ENCODE measurements at places on chromosomes 7 and 10. TPM values are rescaled to one million over a fixed set of nuclear protein-coding genes. Genes with fewer than 3 reads are reported as not detected.

- DNase-seq, result no peak
These were observed 129.5 kb downstream of the SDK1 start for GRCh38 chr7:3430588-3430987.

Gene MSMB
- not detected for total RNA-seq

GRCh38 chr7:11298220-11298619 lies 324.5 kb downstream of the PHF14 start:
- DNase-seq, result no peak

DNA sequence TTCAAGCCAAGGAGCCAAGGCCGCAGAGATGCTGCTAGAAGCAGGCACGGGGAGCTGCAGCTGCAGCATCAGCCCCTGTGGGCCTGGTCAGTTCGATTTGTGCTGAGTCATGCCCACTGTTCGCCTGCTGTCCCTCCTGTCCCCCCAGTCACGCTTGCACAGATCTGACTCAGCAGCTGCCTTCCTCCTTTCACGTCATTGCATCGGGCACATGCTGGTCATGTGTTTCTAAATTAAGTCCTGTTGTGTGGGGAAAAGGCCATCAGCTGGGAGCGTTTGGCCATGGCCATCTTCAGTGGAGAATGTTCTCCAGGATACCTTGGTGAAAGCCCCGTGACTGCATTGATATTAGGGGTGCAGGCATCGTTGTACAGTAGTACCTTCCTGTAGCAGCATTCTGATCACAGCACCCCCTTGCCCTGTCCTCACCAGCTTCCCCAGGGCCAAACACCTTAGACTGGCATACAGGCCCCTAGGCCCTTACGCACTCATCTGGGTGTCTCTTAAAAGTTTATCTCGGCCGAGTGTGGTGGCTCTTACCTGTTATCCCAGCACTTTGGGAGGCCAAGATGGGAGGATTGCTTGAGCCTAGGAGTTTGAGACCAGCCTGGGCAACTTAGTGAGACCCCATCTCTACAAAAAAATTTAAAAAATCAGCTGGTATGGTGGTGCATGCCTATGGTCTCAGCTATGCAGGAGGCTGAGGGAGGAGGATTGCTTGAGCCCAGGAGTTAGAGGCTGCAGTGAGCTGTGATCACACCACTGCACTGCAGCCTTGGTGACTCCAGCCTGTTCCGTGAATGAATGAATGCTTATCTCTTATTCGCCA lies 23.2 kb downstream of the POR start:
- no peak for DNase-seq

GRCh38 chr7:155938129-155938528 lies 125.9 kb upstream of the SHH start:
- DNase-seq, result no peak

GRCh38 chr10:5206799-5207198 lies 10.2 kb downstream of the AKR1C4 start:
- no peak for DNase-seq

GRCh38 chr10:29412485-29412884 lies 123.6 kb downstream of the LYZL1 start:
- DNase-seq, result no peak

Gene SPDYE2
- not detected for total RNA-seq

GRCh38 chr7:106778656-106779250 lies 86.3 kb upstream of the PIK3CG start:
- no peak for DNase-seq

Gene TAS2R40
- not detected for total RNA-seq

GRCh38 chr10:62249957-62250356 lies 18.7 kb downstream of the RTKN2 start:
- no peak for DNase-seq

Gene ZNRF2
- total RNA-seq, result 12.4 TPM

DNA sequence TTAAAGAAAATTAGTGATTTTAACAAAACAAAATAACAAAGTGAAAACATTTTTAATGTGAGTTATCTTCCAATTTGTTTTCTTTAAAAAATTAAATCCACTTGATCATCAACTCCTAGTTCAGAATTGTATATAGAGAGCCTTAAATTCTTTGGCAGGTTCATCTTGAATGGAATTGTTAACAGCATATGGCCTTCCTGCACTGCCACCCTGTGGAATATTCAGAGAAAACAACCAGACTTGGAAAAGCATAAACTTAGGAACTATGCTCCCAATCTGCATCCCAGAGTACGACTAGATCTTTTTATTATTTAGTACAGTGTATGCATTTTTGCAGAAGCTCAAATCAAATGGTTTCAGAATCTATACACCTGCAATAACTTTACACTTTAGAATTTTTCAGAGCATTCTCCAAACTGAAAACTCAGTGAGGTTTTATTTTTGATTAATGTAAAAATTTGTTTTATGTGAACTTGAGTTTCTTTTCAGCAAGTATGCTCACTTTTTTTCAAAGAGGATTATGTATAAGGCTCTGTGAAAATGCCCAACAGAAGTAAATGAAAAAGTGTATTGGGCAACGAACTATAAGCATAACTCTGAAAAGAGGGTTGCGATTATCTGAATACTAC lies 44.9 kb upstream of the ANK3 start:
- no peak for DNase-seq

Gene SMKR1
- 13.9 TPM for total RNA-seq

GRCh38 chr10:77554996-77555397 lies 82.6 kb downstream of the KCNMA1 start:
- DNase-seq, result no peak

- DNase-seq, result no peak
These were observed 130.0 kb upstream of the AHR start for GRCh38 chr7:17168416-17168815.

Gene BAIAP2L1
- 0.58 TPM for total RNA-seq

- no peak for DNase-seq
These were observed 60.3 kb upstream of the TAC1 start for GRCh38 chr7:97671571-97671970.

Gene MAD1L1
- total RNA-seq, result 43.6 TPM

DNA sequence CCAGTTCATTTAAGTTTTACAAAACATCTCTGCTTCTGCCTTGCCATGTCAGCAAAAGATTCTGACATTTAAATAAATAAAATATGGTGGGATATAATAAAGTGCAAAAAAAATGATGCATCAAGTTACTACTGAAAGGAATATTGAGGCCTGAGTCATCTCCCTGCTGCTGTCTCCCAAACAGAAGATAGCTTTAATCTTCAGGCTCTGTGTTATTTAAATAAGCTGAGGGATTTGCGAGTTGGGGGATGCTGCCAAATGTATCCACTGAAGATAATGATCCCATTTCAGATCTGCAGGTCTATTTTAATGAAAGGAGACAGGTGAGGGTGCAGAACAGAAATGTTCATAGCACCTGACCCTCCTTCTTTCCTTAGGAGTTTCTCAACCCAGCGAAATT lies 720.8 kb downstream of the AUTS2 start:
- DNase-seq, result no peak

- DNase-seq, result no peak
These were observed 171.2 kb downstream of the LCOR start for GRCh38 chr10:97003151-97003803.

DNA sequence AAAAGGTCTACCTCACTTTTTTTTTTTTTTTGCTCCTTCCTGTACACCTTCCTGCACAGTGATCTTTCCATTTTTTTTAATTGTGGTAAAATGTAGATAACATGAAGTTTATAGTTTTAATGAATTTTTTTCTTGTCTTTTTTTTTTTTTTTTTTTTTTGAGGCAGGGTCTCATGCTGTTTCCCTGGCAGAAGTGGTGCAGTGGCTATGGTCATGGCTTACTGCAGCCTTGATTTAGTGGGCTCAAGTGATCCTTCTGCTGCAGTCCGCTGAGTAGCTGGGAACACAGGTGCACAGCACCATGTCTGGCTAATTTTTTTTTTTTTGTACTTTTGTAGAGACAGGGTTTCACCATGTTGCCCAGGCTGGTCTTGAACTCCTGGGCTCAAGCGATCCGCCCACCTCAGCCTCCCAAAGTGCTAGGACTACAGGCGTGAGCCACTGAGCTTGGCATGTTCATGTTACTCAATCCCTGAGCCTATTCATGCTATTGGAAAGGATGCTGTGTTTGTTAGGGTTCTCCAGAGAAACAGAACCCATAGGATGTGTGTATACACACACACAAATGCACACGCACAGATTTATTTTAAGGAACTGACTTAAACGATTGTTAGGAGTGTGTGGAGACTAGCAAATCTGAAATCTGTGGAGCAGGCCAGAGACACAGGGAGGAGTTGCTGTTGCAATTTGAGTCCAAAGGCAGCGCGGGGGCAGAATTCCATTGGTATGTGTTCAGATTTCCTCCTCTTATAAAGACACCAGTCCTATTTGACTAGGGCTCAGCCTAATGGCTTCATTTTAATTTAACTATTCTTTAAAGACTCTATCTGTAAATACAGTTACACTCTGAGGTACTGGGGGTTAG lies 29.1 kb downstream of the GALNT11 start:
- no peak for DNase-seq

Gene FAM25G
- not detected for total RNA-seq

Gene OR2A5
- not detected for total RNA-seq

Gene POP7
- 83.3 TPM for total RNA-seq

Gene C10orf143
- 5.7 TPM for total RNA-seq

DNA sequence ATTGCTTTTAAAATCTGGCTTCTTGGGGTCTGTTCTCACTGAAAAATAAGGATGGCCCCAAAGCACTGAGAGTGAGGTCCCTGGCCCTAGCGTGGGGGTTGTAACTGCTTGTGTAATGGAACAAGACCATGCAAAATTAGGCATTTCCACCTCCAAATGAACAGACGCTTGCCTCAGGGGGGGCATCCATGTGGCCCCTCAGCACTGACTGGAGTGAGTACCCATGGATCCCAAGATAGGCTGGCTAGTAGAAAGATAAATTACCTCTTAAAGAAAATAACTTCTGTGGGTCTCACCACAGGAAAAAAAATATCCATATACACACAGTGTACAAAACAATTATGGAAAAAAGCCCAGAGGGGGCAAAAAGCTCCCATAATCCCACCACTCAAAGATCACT lies 15.2 kb upstream of the CPA1 start:
- DNase-seq, result no peak

- no peak for DNase-seq
These were observed 133.9 kb downstream of the DKK1 start for GRCh38 chr10:52447931-52448353.

DNA sequence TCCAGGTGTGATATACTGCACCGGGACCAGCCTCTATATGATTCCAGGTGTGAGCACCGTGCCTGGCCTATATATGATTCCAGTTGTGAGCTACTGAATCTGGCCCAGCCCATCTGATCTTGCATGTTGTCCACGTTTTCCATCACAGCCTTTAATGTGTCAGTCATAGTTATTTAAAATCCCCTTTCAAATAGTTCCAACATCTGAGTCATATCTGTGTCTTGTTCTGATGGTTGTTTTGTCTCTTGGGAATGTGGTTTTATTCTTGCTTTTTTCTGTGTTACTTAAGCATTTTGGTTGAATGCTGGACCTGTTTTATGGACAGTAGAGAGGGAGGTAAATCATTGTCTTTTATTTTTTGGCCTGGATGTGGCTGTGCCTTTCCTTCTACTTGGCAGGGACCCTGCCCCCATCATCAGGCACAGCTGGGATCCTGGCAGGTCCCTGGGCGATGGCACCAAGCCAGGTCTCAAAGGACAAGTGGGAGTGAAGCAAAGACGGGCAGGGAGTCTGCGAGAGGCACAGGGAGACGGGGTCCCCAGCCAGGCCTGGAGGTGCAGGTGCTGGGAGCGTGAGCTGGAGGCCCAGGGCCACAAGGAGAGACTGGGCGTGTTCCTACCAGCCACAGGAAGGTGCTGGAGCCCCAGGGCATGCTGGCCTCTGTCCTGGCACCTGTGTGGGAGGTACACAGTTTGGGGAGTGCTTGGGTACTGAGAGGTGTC lies 94.7 kb downstream of the DYNC2I1 start:
- no peak for DNase-seq

GRCh38 chr10:100433253-100434240 lies 29.3 kb upstream of the WNT8B start:
- DNase-seq, result peak; percentile 92

DNA sequence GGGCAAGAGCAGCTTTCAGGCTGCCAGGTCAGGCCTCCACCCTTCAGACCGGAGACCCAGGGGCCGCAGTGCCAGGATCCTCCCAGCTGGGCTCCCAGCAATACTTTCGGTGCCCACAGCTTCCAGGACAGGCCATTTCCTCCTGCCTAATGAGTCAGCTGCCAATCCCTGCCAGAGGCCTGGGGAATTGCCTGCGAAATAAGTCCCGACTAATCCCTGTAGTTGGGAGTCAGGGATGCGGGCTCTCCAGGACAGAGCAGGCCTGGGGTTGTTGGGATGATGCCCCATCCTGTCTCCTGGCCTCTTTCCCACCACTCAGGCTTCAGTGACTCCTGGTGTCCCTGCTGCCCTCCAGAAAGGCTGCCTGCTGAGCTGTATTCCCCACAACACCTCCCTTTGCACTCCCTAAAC lies 143.5 kb upstream of the UNC5B start:
- DNase-seq, result no peak

Gene SPDYE5
- total RNA-seq, result not detected

DNA sequence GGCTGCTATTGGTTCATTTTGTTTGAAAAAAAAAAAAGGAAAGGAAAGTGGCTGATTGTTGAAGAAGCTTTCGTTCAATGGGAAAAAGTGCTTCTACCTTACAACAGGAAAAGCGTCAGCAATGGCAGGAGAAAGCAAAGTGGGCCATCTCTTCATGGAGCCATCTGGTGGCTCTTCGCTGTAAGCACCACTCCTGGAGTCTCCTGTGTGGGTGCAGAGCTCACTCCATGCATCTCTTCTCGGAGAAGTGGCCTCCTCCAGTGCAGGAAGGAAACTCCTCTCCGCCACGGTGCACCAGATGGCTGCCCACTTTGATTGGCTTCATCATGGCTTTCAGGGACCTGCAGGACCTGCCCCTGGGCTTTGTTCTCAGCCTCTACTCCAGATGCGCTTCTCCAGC lies 250.9 kb downstream of the PTEN start:
- no peak for DNase-seq

- no peak for DNase-seq
These were observed 18.1 kb downstream of the PRKG1 start for GRCh38 chr10:51092402-51092801.

- DNase-seq, result no peak
These were observed 104.0 kb upstream of the GAD2 start for GRCh38 chr10:26112532-26112931.

GRCh38 chr7:27187475-27188385 lies 2.7 kb upstream of the HOXA11 start:
- DNase-seq, result no peak

GRCh38 chr10:115706488-115707076 lies 566.4 kb downstream of the GFRA1 start:
- no peak for DNase-seq

DNA sequence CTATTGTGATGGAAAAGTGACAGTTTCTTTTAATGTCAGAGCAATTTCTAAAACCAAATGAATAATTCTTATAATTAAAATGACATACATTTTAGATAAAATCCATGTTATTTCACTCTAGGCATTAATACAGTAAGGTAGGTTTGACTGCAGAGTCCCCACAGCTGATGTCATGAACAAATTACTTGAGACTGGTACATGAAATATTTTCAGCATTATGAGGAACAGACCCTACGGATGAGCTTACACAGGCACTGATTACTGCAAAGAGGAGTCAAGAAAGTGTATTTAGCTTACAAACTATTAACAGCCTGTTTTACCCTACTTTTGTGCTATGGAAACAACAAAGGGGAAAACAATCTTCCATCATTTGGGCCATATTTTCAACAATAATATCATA lies 8.9 kb downstream of the COL1A2 start:
- no peak for DNase-seq

- DNase-seq, result no peak
These were observed 579 bp downstream of the IDI1 start for GRCh38 chr10:1048349-1048731.

Data from CD8-positive, alpha-beta memory T cell (primary cell).